ENCODE measurements at places on chromosomes 11 and 22.

- peak; percentile 38 for DNase-seq
Measured at GRCh38 chr11:15819679-15820286, 536.6 kb downstream of the SOX6 start.

DNA sequence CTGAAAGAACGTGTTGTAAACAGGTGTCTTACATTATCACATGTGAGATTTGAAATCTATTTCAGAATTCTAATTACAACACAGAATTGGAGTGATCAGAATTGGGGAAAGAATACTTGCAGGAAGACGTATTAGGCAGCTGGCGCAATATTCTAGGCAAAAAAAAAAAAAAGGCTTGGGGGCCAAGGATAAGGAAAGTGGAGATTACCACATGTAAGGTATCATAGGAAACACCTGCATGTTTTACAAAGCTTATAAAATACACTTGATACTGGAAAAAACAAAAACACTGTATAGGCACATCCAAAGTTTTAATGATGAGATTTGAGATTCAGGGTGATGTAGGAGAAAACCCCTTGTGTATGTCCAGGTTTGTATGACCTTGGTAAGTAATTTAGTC, 245.1 kb downstream of the DDX10 start:
- no peak for DNase-seq

DNA sequence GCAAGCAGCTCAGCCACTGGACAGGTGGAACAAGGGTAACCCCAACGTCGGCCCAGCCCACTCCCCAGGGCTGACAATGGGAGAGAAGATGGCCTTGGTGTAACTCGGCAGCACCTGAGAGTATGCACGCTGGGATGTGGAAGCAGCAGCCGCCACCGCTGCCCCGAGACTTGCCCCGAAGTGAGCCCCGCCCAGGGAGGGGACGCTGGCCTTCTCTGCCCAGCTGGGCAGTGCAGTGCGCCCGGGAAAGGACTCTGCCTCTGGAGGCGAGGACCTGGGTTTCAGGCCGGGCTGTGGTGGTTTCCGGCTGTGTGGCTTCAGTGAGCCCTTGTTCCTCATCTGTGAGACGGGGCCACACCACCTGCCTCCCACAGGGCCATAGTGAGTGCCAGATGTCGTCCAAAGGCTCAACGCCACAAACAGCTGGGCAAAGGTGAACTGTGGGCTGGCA, 8.6 kb upstream of the POLDIP3 start:
- no peak for DNase-seq

GRCh38 chr11:122025757-122026156, 90.3 kb downstream of the BLID start:
- no peak for DNase-seq

DNA sequence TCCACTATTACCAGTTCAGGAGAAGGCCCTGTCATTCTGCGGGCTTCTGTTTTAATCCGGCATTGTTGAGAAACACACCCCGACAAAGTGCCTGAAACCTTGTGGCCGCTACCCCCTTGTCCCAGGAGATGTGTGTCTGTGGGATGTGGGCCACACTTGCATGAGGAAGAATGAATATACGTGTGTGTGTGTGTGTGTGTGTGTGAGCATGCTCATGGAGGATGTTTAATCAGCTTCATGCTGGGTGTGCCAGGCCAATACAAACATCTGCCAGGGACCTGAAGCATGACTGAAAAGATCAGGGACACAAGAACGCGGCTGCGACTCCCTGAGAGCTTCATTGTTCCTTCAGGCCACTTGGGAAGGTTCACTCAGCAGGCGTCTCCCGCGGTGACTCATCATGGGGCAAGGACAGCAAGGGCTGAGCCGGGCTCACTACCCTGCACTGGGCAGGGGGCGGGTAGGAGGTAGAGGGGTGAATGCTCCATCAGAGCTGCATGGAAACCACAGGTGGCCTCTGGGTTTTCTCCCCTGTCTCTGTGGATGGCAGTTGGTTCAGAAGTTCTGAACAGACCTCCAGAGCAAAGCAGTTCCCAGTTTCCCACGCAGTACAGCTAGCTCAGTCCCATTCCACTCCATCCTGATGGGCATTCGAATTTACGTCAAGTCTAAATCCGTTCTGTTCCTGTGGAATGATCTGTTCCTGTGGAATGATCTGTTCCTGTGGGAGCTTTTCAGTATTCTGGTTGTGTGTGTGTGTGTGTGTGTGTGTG, 7.0 kb upstream of the MALAT1 start:
- DNase-seq = peak; percentile 68
